Astrocyte (in vitro differentiated cells and primary cell): ENCODE measurements at places on chromosomes 4 and X. TPM values are rescaled to one million over a fixed set of nuclear protein-coding genes. Genes with fewer than 3 reads are reported as not detected.
A peak's percentile ranks its signal among the peaks of the same experiment; 100 is the strongest.

- no peaks in the 10 kb centered on the region for H3K4me1 ChIP-seq
- no peak overlapping the region for H3K4me3 ChIP-seq
- H3K36me3 ChIP-seq, result no peaks in the 10 kb centered on the region
- no peaks in the 10 kb centered on the region for H3K27me3 ChIP-seq
These were observed 82.0 kb downstream of the RASGEF1B start for GRCh38 chr4:81389720-81390119.

Gene SRPX
- total RNA-seq, result 60.1 and 67.7 TPM in 2 replicates

GRCh38 chrX:140687706-140688105 is 21.9 kb upstream of the LINC00632 start:
- no peak overlapping the region for H3K4me3 ChIP-seq
- no peaks in the 10 kb centered on the region for H3K27me3 ChIP-seq
- no peak overlapping the region for H3K27ac ChIP-seq
- H3K4me1 ChIP-seq, result no peaks in the 10 kb centered on the region
- no peaks in the 10 kb centered on the region for H3K36me3 ChIP-seq

GRCh38 chr4:153137677-153138630 is 66.3 kb upstream of the TRIM2 start:
- H3K36me3 ChIP-seq, result no peaks in the 10 kb centered on the region
- DNase-seq, result no peak
- H3K4me3 ChIP-seq, result no peak overlapping the region
- no peak overlapping the region for H3K27ac ChIP-seq
- peaks cover 5% of the 10 kb centered on the region for H3K4me1 ChIP-seq

Gene KLKB1
- 0.31 TPM in 1 of 2 replicates, not detected in the other for total RNA-seq

- peaks cover 9% of the 10 kb centered on the region for H3K4me1 ChIP-seq
- H3K36me3 ChIP-seq, result no peaks in the 10 kb centered on the region
- DNase-seq, result peak; percentile 81
- H3K27me3 ChIP-seq, result no peaks in the 10 kb centered on the region
- no peak overlapping the region for H3K27ac ChIP-seq
These were observed 62.4 kb downstream of the LIMCH1 start for GRCh38 chr4:41600243-41600912.

- no peak overlapping the region for H3K27ac ChIP-seq
- H3K4me3 ChIP-seq, result no peak overlapping the region
- no peaks in the 10 kb centered on the region for H3K27me3 ChIP-seq
- no peaks in the 10 kb centered on the region for H3K36me3 ChIP-seq
These were observed 296.5 kb downstream of the PPP3CA start for GRCh38 chr4:101050837-101051205.
